ENCODE measurements at places on chromosomes 1 and 21. TPM values are rescaled to one million over a fixed set of nuclear protein-coding genes. Genes with fewer than 3 reads are reported as not detected.

DNA sequence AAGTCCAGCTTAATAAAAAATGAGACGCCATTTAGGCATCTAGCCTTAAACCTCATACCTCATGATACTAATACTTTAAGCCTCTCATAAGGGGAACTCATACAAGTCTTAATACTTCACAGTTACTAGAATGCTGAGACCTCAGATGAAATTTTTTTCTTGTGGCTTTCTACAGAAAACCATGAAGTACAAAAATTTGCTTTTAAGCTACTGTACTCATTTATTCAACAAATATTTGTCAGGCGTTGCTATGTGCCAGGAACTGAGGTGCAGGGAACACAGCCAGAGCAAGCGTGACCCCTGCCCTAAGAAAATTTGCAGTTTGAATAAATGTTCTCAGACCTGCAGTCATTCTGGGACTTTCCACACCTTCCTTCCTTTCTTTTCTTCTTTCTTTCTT lies 150.6 kb downstream of the MRPL39 start:
- H3K4me1 ChIP-seq: no peaks in the 10 kb centered on the region
- H3K27me3 ChIP-seq: no peaks in the 10 kb centered on the region
- H3K4me3 ChIP-seq: no peak overlapping the region
- H3K36me3 ChIP-seq: no peaks in the 10 kb centered on the region
- no peak overlapping the region for H3K27ac ChIP-seq

DNA sequence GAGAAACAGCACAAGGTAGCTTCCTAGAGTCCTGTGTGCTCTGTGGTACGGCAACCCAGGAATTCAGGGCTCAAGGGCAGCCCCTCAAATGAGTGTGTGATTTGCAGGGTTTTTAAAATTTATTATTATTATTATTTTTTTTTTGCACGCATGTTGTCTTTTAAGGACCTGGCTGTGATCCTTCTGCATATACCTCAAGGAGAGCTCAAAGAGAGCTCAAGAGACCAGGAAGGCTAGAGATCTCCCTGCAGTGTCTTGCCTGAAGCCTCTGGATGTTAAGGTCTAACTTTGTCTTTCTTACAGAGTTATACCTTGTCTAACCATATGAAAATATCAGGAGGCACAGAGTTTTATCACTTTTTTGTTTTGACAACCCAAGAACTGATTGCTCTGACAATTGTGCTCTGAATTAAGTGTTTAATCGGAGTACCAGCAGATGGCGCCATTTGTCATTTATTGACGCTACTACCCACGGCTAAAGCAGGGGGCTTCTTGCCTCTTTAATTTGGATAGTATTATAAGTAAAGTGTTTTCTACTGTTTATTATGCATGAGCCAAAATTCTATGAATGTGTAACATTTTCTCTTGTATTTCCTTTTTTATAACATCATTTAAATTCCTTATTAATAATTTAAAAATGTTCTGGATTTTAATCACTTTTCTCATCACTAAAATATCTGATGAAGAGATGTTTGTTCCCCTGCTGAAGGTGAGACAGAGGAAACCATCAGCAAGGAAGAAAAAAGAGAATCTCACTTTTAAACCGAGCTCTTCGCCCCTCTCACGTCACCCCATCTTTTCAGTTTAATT lies 35.8 kb upstream of the LMO4 start:
- H3K27ac ChIP-seq: no peak overlapping the region
- no peaks in the 10 kb centered on the region for H3K36me3 ChIP-seq
- no peaks in the 10 kb centered on the region for H3K27me3 ChIP-seq
- no peak overlapping the region for H3K4me3 ChIP-seq

- DNase-seq: no peak
- H3K4me1 ChIP-seq: peaks cover 4% of the 10 kb centered on the region
- no peak overlapping the region for H3K27ac ChIP-seq
- H3K4me3 ChIP-seq: no peak overlapping the region
- no peaks in the 10 kb centered on the region for H3K27me3 ChIP-seq
These were observed 841.1 kb downstream of the USP25 start for GRCh38 chr21:16570856-16571255.

DNA sequence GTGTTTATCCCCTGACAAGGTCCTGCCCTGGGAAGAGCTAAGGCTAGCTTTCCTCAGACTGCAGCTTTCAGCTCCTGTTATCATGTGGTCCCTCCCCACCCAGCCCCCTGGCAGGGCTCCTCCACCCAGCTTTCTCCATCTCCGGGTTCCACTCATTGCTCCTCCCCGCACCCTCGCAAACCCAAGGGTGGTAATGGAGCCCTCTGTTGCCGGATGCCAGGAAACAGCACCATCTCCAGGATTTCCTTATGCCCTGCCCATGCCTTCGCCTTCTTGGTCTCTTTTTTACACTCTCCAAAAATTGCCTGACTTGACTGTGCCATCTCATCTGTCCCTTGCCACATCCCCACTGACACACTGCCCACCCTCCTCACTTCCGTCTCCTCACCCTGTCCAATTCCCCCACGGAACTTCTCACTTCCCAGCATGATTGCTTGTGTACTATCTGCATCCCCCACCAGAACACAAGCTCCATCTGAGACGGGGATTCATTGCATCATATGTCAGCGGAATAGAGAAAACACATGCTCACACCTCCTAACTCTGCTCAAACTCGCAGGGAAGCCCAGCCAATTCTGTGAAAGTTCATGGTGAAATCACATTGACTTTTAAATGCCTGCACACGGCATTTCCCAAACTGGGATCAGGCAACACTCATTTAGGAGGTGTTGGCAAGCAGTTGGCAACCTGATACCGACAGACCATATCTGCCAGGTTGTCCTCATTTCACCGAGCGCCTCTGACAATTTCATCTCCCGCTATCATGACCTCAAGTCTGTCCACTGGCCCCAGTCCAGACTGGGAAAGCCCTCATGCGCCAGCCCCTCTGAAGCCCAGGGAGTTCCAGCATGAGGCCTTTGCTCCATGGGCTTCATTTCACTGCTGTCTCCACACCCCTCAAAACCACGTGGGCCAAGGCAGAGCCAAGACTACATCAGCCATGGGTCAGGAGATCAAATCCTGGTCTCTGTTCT lies 201.1 kb downstream of the MATN1 start:
- H3K4me3 ChIP-seq: no peak overlapping the region
- DNase-seq: no peak
- no peaks in the 10 kb centered on the region for H3K27me3 ChIP-seq
- no peak overlapping the region for H3K27ac ChIP-seq
- no peaks in the 10 kb centered on the region for H3K4me1 ChIP-seq

- no peaks in the 10 kb centered on the region for H3K36me3 ChIP-seq
- no peaks in the 10 kb centered on the region for H3K27me3 ChIP-seq
- H3K27ac ChIP-seq: no peak overlapping the region
- DNase-seq: peak; percentile 89
These were observed 21.5 kb downstream of the RAP1GAP start for GRCh38 chr1:21647431-21648351.

- no peak overlapping the region for H3K27ac ChIP-seq
- H3K36me3 ChIP-seq: no peaks in the 10 kb centered on the region
- H3K27me3 ChIP-seq: no peaks in the 10 kb centered on the region
- no peak overlapping the region for H3K4me3 ChIP-seq
These were observed 376.8 kb downstream of the SEC16B start for GRCh38 chr1:177593105-177593504.

- DNase-seq: no peak
- H3K4me3 ChIP-seq: no peak overlapping the region
- no peaks in the 10 kb centered on the region for H3K4me1 ChIP-seq
- H3K36me3 ChIP-seq: no peaks in the 10 kb centered on the region
These were observed 85.6 kb upstream of the WNT4 start for GRCh38 chr1:22228505-22228911.

DNA sequence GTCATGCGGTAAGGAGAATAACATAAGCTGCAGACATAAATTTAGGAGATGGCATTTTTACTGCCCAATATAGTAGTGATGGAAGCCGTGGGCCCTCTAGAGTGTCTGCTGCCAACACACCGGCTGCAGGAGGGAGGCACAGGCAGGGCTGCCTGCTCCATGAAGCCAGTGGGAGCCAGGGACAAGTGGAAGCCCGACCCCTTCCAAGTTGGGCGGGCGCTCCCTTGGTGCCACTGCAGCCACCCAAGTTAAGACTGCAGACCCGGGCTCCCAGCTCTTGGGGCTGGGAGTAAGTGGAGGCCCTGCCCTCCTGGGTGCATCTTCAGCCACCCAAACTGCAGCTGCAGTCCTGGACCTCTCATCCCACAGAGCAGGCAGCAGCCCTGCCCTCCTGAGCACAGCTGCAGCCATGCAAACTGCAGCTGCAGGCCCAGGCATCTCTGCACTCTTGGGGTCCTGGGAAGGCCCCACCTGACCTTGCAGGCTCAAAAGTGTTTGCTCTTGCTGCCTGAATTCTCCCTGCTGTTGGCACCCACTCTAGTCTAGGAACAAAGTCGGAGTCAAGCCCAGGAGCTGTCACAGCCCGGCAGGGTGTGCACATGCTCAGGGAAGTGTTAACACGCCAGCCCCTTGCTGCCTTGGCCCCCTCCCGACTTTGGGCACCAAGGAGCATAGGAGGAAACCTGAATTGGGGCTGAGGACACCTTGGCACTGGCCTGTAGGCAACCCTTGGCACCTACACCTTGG lies 437.2 kb upstream of the PRMT6 start:
- no peaks in the 10 kb centered on the region for H3K4me1 ChIP-seq
- H3K36me3 ChIP-seq: no peaks in the 10 kb centered on the region
- H3K27ac ChIP-seq: no peak overlapping the region
- peak; percentile 31 for DNase-seq
- H3K27me3 ChIP-seq: no peaks in the 10 kb centered on the region

GRCh38 chr1:245990315-245991022 lies 516.6 kb downstream of the SMYD3 start:
- no peak overlapping the region for H3K4me3 ChIP-seq
- no peaks in the 10 kb centered on the region for H3K4me1 ChIP-seq
- no peak for DNase-seq
- H3K27ac ChIP-seq: no peak overlapping the region
- H3K36me3 ChIP-seq: no peaks in the 10 kb centered on the region
- H3K27me3 ChIP-seq: no peaks in the 10 kb centered on the region

GRCh38 chr1:22665752-22666151 lies 12.7 kb downstream of the C1QB start:
- no peaks in the 10 kb centered on the region for H3K4me1 ChIP-seq
- peak; percentile 75 for DNase-seq
- H3K4me3 ChIP-seq: no peak overlapping the region

DNA sequence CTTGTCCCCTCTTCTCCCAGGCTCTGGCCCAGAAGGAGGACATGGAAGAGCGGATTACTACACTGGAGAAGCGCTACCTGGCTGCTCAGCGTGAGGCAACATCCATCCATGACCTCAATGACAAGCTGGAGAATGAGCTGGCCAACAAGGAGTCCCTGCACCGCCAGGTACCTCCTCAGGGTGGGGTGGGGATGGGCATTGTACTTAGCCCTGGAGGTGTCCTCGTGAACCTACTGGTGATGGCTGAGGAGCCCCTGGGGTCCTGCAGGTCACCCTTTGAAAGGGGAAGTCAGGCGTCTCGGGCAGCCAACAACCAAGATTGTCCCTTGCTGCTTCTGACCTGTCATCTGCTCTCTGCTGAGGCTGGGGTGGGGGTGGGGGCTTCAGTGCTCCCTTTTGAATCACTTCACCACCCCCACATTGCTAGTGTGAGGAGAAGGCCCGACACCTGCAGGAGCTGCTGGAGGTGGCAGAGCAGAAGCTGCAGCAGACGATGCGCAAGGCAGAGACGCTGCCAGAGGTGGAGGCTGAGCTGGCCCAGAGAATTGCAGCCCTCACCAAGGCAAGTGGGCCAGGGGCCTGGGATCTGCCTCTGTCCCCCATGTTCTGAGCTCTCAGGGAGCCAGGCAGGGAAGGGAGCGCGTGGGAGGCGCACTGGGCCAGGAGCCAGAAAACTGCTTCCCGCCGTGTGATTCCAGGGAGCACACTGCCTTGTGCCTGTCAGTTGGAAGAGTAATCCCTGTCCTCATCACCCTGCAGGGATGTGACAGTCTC lies 19.7 kb downstream of the PPFIA4 start:
- H3K27ac ChIP-seq: no peak overlapping the region
- H3K4me3 ChIP-seq: no peak overlapping the region
- no peaks in the 10 kb centered on the region for H3K27me3 ChIP-seq
- no peak for DNase-seq
- H3K36me3 ChIP-seq: no peaks in the 10 kb centered on the region
- no peaks in the 10 kb centered on the region for H3K4me1 ChIP-seq

- no peaks in the 10 kb centered on the region for H3K36me3 ChIP-seq
- no peaks in the 10 kb centered on the region for H3K27me3 ChIP-seq
- H3K27ac ChIP-seq: no peak overlapping the region
- H3K4me3 ChIP-seq: no peak overlapping the region
These were observed 1.8 kb downstream of the C2CD2 start for GRCh38 chr21:41951876-41952567.

GRCh38 chr1:240602189-240602588 lies 9.8 kb downstream of the GREM2 start:
- no peaks in the 10 kb centered on the region for H3K27me3 ChIP-seq
- H3K4me1 ChIP-seq: no peaks in the 10 kb centered on the region
- H3K36me3 ChIP-seq: no peaks in the 10 kb centered on the region
- no peak for DNase-seq

- no peak for DNase-seq
- no peaks in the 10 kb centered on the region for H3K4me1 ChIP-seq
- H3K27me3 ChIP-seq: no peaks in the 10 kb centered on the region
- H3K36me3 ChIP-seq: no peaks in the 10 kb centered on the region
These were observed 14.8 kb downstream of the LYST start for GRCh38 chr1:235851939-235852338.

DNA sequence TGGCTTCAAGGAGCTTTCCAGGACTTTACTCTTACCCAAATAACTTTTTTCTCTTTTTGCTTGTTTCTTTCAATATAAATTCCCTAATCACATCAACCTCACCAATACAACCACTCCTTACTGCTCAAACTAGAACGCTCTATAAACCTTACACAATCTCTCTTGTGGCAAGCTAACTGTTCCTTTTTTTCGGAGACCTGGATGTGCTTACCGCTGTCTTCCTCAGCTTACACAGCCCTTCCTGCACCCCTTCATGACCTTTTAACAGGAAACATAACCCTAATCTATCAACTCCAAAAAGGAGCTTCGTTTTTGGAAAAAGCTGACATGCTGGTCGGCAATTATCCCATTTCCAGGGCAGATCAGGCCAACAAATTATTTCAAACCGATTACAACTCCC lies 24.1 kb upstream of the SLC2A5 start:
- H3K36me3 ChIP-seq: no peaks in the 10 kb centered on the region
- no peak overlapping the region for H3K27ac ChIP-seq
- H3K4me1 ChIP-seq: no peaks in the 10 kb centered on the region
- no peak for DNase-seq
- no peak overlapping the region for H3K4me3 ChIP-seq
- H3K27me3 ChIP-seq: no peaks in the 10 kb centered on the region

DNA sequence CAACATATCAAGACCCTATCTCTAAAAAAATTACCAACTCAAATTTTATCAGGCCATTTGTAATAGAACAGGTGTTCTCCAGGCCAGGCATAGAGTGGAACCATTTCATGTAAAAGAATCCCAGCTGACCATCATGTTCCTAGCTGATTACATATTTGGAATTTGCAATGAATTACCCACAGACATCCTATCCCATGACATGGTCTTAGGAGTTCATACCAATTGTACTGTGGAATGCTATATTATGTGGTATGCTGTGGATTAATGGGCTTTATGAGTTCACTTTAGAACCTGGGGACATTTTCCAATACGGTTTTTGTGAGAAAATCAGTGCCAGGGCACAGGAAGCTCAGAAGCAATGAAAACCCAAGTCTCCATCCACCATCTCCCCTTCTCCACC lies 110.3 kb downstream of the ZNF281 start:
- H3K27me3 ChIP-seq: peaks cover 4% of the 10 kb centered on the region
- DNase-seq: no peak
- H3K4me3 ChIP-seq: no peak overlapping the region
- no peaks in the 10 kb centered on the region for H3K4me1 ChIP-seq

The CAPZB gene
- 265 TPM for total RNA-seq

The DIO1 gene
- total RNA-seq: 2.9 TPM

The USP48 gene
- total RNA-seq: 62.8 TPM

The MYCBP gene
- total RNA-seq: 31.1 TPM

The GJA4 gene
- 15.6 TPM for total RNA-seq

The RIMKLA gene
- total RNA-seq: 3.3 TPM

The EDARADD gene
- 0.82 TPM for total RNA-seq

The UHMK1 gene
- total RNA-seq: 49.4 TPM

The TFF3 gene
- total RNA-seq: 22.4 TPM

The CNIH3 gene
- total RNA-seq: 4.3 TPM
